ENCODE measurements at places on chromosomes 2 and 18. TPM values are rescaled to one million over a fixed set of nuclear protein-coding genes. Genes with fewer than 3 reads are reported as not detected.

Gene IL36G
- not detected for total RNA-seq

Gene RAMP1
- total RNA-seq, result not detected

Gene CTAGE1
- total RNA-seq, result not detected

Gene LHCGR
- not detected for total RNA-seq

Gene ZNF397
- total RNA-seq, result 4.7 TPM

Gene UGT1A4
- total RNA-seq, result not detected

Gene CHRND
- total RNA-seq, result not detected

Gene CACNB4
- total RNA-seq, result 0.14 TPM

Gene INPP1
- total RNA-seq, result 34.0 TPM

Gene ANKRD29
- 13.8 TPM for total RNA-seq

Gene GPR39
- 7.5 TPM for total RNA-seq

Gene PROKR1
- not detected for total RNA-seq

Gene GREB1L
- 5.4 TPM for total RNA-seq

Gene GNLY
- total RNA-seq, result not detected

Gene OSBPL1A
- total RNA-seq, result 20.4 TPM

Gene IL36A
- total RNA-seq, result not detected

Measured in A549 treated with AZD2906 at 1 μM for 4 hours (cell line).